ENCODE measurements at places on chromosomes 7 and 10.

DNA sequence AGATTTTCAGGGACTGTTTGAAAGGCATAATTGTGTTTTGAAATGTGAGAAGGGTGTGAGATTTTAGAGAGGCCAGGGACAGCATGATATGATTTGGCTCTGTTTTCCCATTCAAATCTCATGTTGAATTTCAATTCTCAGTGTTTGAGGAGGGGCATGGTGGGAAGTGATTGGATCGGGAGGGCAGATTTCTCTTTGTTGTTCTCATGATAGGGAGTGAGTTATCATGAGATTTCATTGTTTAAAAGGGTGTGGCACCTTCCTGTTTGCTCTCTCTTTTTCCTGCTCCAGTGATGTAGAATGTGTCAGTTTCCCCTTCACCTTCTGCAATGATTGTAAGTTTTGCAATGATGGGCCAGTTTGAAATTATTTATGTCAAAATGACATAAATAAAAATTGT lies 113.0 kb upstream of the PCDH15 start:
- DNase-seq, result no peak

GRCh38 chr10:43324876-43325275 lies 46.6 kb upstream of the FXYD4 start:
- no peak for DNase-seq

DNA sequence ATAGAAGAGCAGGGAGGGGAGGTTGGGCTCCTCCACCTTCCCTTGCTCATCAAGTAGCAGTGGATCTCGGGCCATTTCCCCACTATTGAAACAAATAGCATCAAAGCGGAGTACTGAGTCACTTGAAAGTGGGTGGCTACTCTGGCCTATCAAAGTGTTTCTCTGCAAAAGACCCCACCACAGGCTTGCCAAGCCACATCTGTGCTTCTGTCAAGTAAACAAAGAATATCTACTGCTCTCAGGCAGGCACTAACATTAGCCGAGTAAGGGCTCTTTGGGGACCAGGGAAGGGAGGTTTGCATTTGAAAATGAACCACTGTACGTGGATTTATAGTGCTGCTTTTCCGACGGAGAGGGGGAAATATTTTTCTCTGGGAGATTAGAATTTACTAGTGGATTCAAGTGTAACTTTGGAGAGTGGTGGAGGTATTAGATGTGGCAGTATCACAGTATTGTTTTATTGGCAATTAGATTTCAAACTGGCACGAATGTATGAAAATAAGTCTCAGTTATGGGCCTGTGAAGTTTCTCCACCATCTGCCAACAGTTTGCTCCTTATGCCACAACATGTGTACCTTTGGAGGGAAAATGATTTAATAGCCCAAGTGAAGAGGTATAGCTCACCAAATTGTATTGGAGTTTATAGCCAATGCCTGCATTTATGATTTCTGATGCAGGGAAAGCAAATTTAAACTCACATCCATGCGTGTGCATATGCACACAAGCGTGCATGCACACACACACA lies 97.5 kb downstream of the RPS24 start:
- DNase-seq, result no peak

GRCh38 chr7:151984612-151985011 lies 28.4 kb downstream of the GALNTL5 start:
- DNase-seq, result no peak

DNA sequence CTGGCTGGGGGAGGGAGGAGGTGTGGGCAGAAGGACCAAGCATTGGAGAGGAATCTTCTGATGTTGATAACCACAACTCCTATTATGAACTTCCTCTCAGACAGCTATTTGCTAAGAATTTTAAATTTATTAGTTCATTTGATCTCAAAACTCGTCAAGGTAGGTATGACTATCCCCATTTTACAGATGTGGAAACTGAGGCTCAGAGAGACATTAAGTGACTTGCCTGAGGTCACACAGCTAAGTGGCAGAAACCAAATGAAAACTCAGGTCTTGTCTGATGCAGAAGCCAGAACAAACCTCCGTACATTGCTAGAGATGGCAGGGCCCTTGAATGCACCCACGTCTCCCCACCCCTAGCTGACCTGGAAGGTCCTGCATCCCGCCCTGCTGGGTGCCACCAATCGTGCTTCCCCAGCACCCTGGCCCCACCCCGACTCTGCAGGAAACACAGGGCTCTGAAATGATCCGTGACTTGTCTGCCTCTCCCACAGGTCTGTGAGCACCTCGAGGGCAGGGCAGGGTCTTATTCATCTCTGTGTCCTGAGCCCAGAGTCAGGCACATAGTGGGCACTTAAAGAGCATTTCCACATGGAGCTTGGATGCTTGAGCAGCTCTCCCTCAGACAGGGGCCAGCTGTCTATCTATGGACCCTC lies 5.6 kb upstream of the PALD1 start:
- DNase-seq, result no peak

DNA sequence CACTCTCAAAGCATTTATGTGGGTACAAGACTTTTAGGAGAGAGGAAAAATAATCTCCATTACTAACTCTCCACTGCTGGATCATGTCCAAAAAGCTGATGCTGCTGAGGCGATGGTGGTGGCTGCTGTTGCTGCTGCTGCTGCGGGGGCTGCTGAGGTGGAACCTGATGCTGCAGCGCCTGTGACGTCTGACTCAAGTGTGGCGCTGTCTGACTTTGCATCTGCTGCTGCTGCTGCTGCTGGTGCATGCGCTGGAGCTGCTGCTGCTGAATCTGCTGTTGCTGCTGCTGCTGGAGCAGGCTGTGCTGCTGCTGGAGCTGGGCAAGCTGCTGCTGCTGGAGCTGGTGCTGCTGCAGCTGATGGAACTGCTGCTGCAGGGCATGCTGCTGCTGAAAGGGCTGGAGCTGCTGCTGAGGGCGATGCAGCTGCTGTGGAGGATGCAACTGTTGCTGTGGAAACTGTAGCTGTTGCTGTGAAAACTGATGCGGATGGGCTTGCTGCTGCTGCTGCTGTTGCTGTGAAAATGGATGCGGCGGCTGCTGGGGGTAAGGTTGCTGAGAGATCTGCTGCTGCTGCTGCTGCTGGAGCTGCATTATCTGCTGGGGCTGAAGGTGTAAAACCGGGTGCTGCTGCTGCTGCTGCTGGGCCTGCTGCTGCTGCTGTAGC lies 34.5 kb downstream of the PAXIP1 start:
- DNase-seq, result no peak
